ENCODE measurements at places on chromosomes 3 and 15. TPM values are rescaled to one million over a fixed set of nuclear protein-coding genes. Genes with fewer than 3 reads are reported as not detected.

Gene DISP2
- 0.06 TPM for total RNA-seq

Gene GHSR
- total RNA-seq, result not detected

Gene SLC51A
- not detected for total RNA-seq

Gene BSN
- total RNA-seq, result 0.08 TPM

Gene ADGRG7
- not detected for total RNA-seq

Gene FBXO45
- total RNA-seq, result 5.4 TPM

DNA sequence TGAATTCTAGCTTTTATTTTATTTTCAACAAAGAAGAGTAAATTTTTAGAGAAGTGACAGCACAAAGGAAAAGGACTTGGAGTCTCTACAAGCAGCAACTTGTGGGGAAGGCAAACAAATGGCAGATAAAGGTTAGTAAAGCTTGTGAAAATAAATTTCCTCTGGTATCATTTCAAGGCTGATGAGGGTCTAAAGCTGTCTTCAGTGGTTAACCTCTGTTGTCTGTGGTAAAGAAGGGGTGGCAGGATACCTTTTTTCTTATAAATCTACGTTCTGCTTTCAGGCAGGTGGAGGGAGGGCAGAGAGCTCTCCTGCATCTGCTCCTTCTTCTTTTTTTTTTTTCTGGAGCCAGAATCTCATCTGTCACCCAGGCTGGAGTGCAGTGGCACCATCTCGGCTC lies 50.5 kb downstream of the NMD3 start:
- DNase-seq, result no peak

DNA sequence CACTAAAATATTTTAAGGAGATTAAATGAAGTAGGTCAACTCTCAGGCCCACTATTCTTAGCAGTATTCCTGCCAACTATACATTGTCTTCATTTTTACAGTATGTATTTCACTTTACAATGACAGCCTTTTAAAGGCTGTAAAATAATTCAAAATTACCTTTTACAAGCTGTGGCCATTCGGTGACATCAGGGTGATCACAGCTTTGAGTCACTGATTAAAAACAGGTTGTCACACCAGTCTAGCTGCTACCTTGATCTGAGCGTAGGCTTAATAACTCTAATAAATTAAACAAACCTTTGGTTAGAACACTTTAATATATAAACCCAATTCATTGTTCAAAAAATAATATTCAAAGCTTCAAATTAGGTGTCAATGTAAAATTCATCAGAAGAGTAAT lies 29.9 kb downstream of the UBE3A start:
- DNase-seq, result no peak

DNA sequence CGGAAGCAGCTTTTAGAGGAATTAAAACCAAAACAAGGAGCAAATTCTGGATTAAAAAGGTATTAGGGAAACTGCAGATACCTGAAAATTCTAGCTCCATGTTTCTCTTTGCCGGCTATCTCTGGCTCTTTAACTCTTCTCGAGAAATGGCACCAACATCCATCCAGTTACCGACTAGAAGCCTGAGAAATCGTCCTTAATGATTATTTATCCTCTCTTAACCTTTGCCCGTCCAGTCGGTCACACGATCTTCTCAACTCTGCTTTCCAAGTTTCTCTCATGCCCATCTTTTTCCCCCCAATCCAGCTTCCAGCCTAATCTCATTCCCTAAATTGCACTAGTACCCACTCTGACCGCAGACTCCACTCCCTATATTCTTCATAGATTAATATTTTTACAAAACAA lies 596 bp upstream of the SGO1 start:
- no peak for DNase-seq

GRCh38 chr3:179806177-179806576 lies 153.3 kb downstream of the USP13 start:
- DNase-seq, result no peak

GRCh38 chr3:135991621-135992020 lies 26.1 kb downstream of the PPP2R3A start:
- no peak for DNase-seq

GRCh38 chr3:125231895-125232294 lies 19.3 kb upstream of the SLC12A8 start:
- DNase-seq, result no peak

DNA sequence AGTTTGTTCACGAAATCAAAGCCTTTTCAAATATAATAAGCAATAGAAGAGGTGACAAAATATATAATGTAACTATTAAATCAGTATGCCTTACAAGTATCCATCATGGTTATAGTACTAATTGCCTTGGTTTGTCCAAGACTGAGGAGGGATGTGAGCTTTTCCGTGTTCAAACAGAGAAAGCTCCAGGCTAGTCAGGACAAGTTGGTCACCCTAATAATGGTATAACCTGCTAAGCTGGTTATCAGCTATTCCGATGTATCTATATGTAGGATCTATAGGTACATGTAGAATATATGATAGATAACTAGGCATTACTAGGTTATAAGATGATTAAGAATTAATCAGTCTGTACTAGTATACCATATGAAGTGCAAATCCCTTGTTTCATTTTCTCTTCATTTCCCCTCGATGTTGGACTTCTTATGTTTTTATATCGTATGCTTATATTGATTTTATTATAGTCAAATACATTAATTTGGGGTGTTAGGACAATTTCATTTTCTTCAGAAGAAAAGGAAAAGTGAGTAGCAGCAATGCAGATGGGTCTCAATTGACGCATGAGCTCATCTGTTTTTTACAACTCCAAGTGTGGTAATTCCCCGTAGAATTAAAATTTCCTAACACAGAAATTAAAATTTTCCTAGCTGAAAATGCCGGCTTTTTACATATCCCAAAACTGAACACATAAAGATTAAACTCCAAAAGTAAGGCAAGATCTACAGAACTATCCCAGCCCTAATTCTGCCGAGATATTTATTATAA lies 419.1 kb downstream of the TIGIT start:
- DNase-seq, result no peak

DNA sequence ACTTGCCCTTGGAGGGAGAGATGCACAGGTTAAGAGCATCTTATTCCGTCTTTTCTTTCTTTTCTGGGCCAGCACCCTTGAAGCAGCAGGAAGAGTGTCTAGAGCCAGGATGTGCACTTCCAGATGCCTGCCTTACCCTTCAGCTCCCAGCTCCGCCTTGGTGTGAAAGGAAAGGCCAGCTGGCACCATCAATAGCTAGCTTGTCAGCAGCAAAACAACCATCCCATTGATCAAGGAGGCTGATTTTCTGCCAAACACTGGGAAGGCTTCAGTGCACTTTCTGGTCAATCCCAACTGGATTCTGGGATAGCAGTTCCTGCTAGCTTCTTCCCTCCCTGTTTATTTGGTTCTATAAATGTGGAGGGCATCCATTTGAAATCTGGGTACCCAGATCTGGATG lies 110.9 kb upstream of the GALNT15 start:
- no peak for DNase-seq

DNA sequence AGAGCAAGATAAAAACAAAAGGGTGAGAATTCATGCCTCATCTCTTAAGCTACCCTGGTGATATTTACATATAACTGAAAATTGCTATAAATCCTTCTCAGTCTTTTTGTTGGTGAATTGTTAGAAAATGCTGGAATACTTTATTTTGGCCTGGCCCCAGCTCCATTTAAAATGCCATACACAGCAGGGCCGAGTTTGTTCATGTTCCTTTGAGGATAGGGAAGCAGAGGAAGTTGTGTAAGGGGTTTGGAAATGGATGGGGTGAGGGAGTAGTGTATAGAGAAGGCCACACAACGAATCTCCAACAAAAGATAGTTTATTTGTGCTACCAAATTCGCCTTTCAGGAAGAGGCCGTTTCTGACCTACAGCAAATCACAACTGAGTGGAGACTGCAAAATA lies 78.6 kb upstream of the ADAMTS9 start:
- no peak for DNase-seq

Measured in CD4-positive, alpha-beta T cell (primary cell).